ENCODE measurements at places on chromosomes 4 and X.

DNA sequence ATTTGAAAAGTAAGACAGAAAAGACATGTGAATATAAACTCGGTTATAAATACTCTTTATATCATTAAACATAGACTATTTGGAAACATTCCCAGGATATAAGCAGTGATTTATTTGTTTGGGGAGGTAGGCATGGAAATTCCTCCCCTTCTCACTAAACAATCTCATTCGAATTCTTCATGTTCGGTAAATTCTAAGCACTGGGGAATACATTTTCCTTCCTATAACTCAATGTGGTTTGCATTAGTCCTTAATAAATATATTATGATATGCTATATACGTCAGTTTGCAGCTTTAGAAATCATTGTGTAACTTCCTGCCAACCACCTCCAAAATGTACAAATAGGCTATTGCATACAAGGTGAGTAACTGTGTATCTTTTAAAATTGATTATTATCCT, 99.6 kb downstream of the UGT8 start:
- no peak for DNase-seq

DNA sequence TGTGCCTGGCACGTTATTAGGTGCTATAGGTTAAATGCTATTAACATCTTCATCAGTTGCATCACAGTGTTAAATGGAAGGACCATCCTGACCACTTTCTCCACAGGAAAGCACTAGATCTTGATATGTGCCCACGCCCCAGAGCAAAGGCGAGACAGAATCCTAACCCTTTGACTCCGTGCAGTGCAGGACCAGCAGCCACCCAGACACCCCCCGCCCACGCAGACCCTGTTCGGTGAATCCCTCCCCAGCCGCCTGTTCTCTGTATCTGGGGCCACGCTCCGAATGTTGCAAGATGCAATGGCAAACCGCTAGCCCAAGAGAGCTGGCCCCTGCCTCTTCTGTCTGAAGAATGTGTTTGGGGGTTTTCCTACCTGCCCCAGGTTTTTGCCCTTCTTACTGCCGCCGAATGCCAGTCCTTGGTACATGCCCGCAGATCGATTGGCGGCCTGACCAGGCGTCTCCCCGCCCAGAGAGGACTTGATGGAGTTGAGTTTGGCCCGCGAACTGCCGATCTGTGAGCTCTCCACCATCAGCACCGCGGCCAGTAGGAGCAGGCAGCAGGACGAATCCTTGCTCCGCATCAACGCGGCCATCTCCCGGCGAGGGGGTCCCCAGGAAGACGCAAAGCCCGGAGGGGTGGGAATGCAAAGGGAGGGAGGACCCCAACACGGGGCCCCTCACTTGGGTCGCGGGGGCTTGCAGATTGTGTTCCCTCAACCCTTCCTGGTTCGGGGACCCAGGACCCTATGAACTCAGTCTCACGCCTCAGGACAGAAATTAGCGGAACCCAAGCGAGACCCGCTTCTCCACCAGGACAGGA, 906 bp downstream of the DKK2 start:
- DNase-seq = no peak

GRCh38 chr4:187294861-187295260, 571.2 kb upstream of the FAT1 start:
- no peak for DNase-seq

- DNase-seq = peak; percentile 1
These were observed 712 bp downstream of the PNPLA4 start for GRCh38 chrX:7926501-7926900.

DNA sequence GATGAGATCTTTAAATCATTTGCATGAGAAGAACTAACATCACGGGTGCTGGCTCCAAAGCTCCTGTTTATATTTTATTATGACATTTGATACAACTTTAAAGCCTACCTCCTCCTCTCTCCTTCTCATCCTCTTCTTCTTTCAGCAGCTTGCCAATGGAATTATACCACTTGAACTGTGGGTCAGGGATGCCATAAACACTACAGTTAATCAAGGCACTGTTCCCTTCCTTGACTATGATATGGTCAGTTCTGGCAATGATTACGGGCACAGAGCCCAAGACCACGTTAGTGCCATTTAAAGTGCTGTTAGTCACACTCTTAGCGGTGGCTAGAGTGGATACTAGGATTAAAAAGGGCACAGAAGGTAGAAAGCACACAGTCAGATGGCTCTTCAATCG, 20.7 kb downstream of the MFAP3L start:
- no peak for DNase-seq

GRCh38 chr4:6111354-6111960, 88.9 kb downstream of the JAKMIP1 start:
- no peak for DNase-seq

DNA sequence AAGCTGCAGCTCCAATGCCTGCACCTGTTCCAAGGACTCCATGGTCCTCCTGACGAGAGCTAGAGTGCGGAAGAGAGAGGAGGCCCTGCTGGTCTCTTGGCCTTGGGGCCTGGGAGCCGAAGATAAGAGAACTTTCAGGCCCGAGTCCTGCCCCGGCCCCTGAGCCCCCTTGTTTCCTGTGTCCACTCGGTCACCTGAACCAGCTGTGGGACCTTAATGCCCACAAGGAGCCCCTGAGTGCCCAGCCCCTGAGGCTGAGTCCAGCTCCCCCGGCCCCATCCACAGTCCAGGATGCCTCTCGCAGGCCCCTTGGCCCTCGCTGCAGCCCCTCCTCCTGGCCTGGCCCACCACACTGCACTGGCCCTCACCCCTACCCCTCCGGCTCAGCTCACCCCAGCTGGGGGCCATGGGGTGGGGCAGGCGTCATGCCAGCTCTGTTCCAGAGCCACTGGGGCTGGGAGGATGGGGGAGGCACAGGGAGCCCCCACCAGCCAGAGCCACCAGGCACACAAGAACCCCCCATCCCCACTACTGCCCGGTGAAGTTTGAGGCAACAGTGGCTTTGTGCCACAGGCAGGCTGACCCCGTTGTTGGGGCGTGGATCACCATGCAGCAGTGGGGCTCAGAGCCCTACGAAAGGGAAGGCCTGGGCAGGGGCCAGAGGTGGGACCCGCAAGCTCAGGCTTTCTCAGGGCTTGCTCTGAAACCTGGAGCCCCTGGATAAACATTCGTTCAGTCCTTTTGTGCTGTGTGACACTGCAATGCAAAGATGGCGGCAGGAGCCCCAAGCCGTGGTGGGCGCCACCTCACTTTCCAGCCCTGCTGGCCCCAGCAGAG, 14.1 kb downstream of the NAT8L start:
- no peak for DNase-seq

Data from hematopoietic multipotent progenitor cell (in vitro differentiated cells).